Esophagus muscularis mucosa (tissue), 4 donors: ENCODE measurements at places on chromosomes 6 and 20. TPM values are rescaled to one million over a fixed set of nuclear protein-coding genes. Genes with fewer than 3 reads are reported as not detected.

Gene CRISP3
- total RNA-seq, result 1.2 TPM

Gene SLC12A5
- not detected for total RNA-seq

Gene HLA-F
- 69.6 TPM for total RNA-seq

Gene UNC93A
- not detected for total RNA-seq

Gene FKBP1C
- total RNA-seq, result 0.17 TPM

Gene GNAS-AS1
- total RNA-seq, result 0.42 TPM

Gene EYA4
- total RNA-seq, result 2.9 TPM

Gene CSNK2A1
- 57.0 TPM for total RNA-seq

Gene ACTL10
- 2.5 TPM for total RNA-seq

Gene TRIM31
- total RNA-seq, result not detected

Gene TTK
- total RNA-seq, result not detected

Gene MATN4
- total RNA-seq, result not detected

Gene DPPA5
- not detected for total RNA-seq

Gene TSBP1
- not detected for total RNA-seq
